ENCODE measurements at places on chromosomes 11 and 22. TPM values are rescaled to one million over a fixed set of nuclear protein-coding genes. Genes with fewer than 3 reads are reported as not detected.

The EPS8L2 gene
- 9.7 TPM for total RNA-seq

DNA sequence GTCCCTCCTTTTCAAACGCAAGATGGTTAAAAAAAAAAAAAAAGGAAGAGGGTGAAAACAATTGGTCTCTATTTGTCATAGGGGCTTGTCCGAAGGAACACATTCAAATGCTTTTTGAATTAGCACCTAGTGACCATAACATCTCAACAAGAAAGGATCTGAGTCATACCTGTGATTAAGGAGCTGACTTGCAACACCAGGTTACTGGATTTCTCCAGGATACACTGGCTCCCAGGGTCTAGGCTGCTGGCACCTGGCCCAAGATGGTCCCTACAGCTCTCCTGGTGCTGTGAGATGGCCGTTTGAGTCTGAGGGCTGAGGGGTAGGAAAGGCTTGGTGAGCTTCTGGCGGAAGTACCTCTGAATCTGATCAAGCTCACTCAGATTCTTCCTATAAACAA is 28.4 kb upstream of the UCP3 start:
- H3K27me3 ChIP-seq = no peaks in the 10 kb centered on the region
- H3K27ac ChIP-seq = no peak overlapping the region
- DNase-seq = no peak
- H3K4me1 ChIP-seq = peaks cover 4% of the 10 kb centered on the region
- H3K4me3 ChIP-seq = no peak overlapping the region

The EFCAB6 gene
- 1.7 TPM for total RNA-seq

GRCh38 chr11:9656864-9657263 is 7.0 kb upstream of the SWAP70 start:
- H3K4me3 ChIP-seq = no peak overlapping the region
- no peaks in the 10 kb centered on the region for H3K36me3 ChIP-seq
- no peak for DNase-seq
- peaks cover 20% of the 10 kb centered on the region for H3K27me3 ChIP-seq

The SPTBN2 gene
- total RNA-seq = 0.47 TPM

The OR51B2 gene
- total RNA-seq = not detected

The C22orf42 gene
- not detected for total RNA-seq

Measured in naive thymus-derived CD8-positive, alpha-beta T cell (primary cell).